ENCODE measurements at places on chromosomes 11 and 22. TPM values are rescaled to one million over a fixed set of nuclear protein-coding genes. Genes with fewer than 3 reads are reported as not detected.

GRCh38 chr22:46107089-46107664 is 43.1 kb upstream of the PPARA start:
- DNase-seq: no peak

DNA sequence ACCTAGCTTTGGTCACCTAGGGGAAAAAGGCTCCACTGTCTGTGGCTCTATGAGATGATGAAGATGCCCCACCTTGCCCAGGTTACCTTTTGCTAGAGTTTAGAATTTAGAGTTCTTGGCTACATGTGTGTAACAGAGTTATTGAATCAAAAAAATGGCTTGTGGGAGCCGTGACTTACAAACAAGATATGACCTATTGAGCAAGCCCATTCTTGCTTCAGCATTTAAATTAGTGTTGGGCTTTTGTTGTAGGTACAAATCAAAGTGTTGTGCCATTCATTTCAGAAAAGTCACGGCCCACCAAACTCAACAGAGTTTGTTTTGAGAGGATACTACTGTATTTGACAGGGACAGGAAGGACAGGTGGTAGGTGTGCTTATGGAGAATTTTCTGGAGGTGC is 768.8 kb downstream of the NTM start:
- DNase-seq: no peak

GRCh38 chr11:34091825-34092224 is 13.6 kb upstream of the NAT10 start:
- DNase-seq: no peak

The EMID1 gene
- 81.4 TPM for polyA plus RNA-seq

The TMEM86A gene
- 8.1 TPM for polyA plus RNA-seq

DNA sequence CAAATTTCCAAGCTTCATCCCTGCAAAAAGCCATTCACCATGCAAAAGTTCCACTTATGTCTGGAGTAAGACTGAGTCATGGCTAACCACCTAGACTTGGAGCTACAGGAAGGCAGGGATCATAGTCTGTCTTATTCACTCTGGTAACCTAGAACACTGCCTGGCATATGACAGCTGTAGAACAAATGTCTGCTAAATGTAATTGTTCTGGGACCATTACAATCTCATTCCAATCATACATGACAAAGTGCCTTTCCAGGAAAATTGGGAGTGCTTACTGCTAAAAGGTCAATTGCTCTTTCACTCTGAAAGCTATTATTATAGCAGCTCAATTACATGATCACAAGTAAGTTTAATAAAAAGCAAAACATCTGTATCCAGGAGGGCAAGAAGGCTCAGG is 99.1 kb upstream of the CHRM4 start:
- no peak for DNase-seq

- no peak for DNase-seq
Observed at GRCh38 chr22:39132871-39133524, 19.5 kb downstream of the CBX7 start.

- no peak for DNase-seq
Observed at GRCh38 chr11:87820011-87820410, 355.2 kb downstream of the RAB38 start.

DNA sequence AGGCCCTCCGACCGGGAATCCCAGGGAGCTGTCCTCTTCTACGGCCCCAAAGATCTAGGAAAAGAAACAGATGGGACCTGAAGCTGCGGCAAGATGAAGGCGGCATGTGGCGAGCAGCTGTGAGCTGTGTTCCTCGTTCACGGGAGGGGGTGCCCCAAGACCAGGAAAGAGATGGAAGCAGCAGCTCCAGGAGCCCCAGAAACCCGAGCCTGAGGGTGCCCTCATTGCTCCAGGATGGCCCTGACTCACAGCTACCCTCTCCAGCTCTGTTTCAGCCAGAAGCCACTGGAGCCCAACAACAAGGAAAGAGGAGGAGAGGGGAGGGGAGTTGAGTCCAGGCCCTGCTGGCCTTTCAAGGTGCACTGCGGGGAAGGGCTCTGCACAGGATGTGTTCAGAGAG is 23.7 kb upstream of the NAP1L4 start:
- no peak for DNase-seq

- DNase-seq: no peak
Observed at GRCh38 chr11:120842195-120842594, 181.7 kb upstream of the TBCEL start.

- DNase-seq: no peak
Observed at GRCh38 chr22:29914165-29914564, 31.2 kb downstream of the MTMR3 start.

The SYT12 gene
- polyA plus RNA-seq: 0.14 TPM

The UBQLNL gene
- polyA plus RNA-seq: 0.43 TPM
